HTR-8/SVneo (cell line): ENCODE measurements at places on chromosomes 1 and 21.

GRCh38 chr21:44764319-44765230 is 37.0 kb downstream of the UBE2G2 start:
- no peak for DNase-seq

- no peak for DNase-seq
These were observed 33.2 kb downstream of the ZBTB40 start for GRCh38 chr1:22484706-22485345.

DNA sequence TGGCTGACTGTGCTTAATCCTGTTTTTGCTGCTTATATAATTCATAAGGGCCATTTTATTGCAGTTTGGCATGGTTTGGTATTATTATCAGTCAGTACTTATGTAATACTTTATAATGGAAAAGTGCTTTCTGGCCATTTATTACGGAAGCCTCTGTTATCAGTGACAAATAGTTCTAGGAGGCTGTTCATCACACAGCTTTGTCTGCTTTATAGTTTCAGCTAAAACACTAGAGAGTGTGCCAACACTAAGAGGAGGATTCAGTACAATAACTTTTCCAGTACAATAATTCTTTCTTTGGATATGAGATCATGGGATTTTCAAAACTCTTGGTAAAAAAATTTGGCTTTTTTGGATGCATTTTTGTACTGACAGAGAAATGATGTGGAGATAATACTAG is 102.9 kb upstream of the PTGFR start:
- DNase-seq, result no peak

DNA sequence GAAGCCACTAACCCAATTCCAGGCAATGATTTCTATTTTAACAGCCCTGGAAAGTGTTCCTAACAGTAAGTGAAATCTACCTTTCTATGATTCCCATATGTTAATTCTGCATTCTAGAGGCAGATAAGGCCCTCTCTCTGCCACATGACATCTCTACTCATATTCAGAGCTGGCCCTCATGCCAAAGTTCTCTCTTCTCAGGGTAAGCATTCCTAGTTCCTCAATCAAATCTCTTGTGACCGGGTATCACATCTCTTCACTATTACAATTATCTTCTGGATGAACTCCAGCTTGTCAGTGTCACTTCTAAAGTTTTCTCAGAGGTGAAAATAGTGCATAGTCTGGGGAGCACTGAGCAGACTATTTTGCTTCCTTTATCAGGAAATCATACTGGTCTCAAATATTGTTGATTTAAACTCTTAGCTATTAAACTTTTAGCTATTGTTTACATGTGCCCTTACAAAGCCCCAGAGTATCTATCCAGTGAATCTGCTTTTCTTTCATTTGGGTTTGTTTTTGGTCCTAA is 66.4 kb upstream of the TNFSF18 start:
- DNase-seq, result no peak

GRCh38 chr1:112818990-112819689 is 104.0 kb upstream of the PPM1J start:
- DNase-seq, result peak; percentile 54

DNA sequence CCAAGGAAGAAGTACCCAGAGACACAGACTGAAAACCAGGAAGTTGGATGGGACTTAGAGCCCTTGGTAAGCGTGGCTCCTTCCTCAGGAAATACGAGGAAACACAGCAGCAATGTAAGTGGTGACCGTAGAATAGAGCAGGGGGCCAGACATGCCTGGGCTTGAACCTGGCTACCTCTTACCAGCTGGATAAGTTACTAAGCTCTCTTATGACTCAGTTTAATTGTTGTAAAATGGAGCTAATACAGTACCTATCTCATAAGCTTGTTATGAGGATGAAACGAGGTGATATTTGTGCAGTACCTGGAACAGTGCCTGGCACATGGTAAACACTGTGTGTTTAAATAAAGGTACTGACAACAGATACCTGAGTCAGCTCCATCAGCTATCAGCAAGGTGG is 19.2 kb downstream of the EBNA1BP2 start:
- no peak for DNase-seq
